ENCODE measurements at places on chromosomes 5 and 9.

GRCh38 chr9:137825324-137825989, 52.1 kb upstream of the CACNA1B start:
- no peak for DNase-seq

- no peak for DNase-seq
Observed at GRCh38 chr5:68730220-68730978, 363.4 kb upstream of the SLC30A5 start.

DNA sequence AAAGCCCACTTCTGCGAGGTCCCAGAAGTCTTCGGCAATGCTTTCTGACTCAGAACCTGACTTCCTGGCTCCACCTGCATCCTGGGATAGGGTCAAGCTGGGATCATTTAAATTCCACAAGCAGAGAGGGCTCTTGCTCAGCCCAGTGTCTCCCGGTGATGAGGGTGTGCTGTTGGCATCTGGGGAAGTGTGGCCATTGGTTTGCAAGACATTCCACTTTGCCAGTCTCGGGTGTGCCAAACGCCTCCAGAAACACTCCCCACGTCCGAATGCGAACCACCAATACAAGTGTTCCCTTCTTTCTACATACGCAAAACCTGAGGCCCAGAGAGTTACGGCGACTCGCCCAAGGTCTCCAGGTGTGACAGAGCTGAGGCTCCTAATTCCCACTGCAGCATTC, 43.1 kb upstream of the FCN2 start:
- no peak for DNase-seq

DNA sequence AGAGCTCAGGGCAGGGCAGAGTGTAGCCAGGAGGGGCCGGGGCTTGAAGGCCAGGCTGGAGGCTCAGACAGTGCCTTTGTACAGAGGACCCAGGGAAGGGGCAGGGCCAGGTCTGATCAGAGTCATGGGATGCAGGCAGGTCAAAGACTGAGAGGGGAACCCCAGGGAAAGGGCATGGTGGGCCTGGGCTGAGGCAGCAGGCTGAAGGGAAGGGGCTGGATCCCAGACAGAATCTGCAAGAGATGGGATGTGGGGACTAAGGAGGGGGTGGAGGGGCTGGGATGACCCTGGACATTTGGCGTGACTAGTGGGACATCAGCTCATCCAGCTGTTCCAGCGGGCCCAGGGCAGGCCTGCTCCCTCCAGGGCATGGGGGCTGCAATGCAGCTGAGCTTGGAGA, 15.5 kb upstream of the MRNIP start:
- no peak for DNase-seq

GRCh38 chr5:67153292-67153691, 43.3 kb downstream of the CD180 start:
- DNase-seq, result no peak

DNA sequence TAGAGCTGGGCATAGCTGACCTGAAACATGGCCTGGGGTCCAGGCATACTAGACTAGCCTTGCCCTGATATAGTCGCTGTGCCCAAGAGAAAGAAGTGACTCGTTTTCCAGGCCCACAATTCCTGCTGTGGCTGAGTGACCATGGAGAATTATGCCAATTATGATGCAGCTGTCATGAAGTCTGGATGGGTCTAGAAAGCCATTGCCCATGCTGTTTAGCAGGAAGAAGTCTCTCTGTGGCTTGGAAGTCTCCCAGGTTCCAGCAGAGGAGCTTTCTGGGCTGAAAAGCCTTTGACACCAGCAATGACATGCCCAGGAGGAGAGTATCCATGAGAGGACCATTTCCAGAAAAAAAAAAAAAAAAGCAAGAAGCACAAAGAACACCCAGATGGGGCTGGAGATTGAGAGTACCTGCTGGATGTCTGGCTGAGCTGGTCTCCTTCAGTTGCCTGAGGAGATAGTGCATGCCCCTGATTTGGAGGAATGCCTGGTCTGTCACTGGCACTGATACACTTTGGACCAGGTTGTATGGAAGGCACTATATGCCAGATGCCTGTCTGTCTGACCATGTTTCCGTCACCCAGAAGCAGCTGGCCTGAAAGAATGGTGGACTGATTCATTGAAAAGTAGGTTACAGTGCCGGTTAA, 128.0 kb upstream of the EPB41L4A start:
- DNase-seq, result no peak

GRCh38 chr5:177519463-177520235, 2.9 kb upstream of the DDX41 start:
- DNase-seq, result no peak

DNA sequence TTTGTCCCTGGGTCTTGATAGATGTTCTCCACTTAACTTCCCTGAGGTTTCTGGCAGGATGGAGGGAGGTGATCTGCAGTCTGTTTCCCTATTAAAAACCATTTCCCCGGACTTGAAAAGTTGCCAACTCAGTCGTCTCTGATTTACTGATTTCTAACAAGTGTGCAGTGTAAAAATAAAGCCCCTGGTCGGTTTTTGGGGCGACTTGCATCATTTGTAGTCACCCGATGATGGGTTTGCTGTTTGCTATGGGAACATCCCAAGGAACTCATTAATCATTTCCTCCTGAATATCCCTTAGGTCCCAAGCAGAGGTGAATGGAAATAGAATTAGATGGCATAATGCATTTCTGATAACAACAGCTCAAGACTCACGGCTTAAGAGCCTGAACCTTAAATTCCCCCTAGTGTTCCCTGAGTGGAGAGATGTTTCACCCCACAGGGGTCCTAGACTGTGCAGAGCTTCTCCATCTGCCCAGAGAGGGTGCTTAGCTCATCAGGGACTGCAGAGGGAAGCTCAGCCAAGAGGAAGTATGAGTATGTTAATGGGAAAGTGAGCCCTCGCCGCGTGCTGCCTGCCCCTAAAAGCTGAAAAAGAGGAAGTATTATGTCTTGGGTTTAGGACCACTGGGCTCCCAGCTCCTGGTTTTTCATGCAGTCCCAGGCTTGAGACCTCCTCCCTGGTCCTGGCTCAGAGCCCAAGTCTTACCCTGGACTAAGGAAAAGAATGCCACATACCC, 115.1 kb upstream of the DAP start:
- no peak for DNase-seq

GRCh38 chr5:150112201-150113046, 26.1 kb upstream of the CSF1R start:
- no peak for DNase-seq

DNA sequence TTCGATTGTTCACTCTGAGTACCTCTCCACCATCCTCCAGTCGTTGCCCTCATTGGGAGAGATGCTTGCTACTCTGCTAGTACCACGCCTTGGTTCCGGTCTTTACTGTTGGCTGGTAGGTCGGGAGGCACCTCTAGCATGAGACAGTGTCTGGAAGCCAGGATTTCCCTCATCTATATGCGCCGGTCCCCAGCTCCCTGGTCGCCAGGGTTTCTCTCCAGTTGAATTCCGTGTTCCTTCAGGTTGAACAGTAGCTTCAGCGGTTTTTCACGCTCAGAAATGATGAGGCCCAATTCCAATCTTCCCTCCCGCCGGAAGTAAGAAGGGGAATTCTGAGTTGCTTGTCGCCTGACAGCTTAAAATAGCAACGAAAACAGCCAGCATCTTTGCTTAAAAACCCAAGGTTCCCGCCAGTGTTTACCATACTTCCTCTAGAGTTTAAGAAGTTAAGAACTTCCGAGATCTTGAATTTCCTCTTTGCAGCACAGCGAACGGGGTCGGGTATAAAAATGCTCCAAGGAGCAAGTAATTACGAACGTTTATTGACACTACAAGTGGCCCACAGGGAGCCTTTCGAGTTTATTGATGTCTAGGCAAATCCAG, 1.3 kb upstream of the ST8SIA4 start:
- DNase-seq, result peak; percentile 57

- no peak for DNase-seq
Observed at GRCh38 chr5:102596113-102596512, 97.3 kb upstream of the SLCO6A1 start.

GRCh38 chr9:129285979-129286772, 108.1 kb upstream of the IER5L start:
- DNase-seq, result peak; percentile 23

GRCh38 chr5:31678180-31678579, 39.2 kb downstream of the PDZD2 start:
- DNase-seq, result no peak

- peak; percentile 45 for DNase-seq
Observed at GRCh38 chr9:76905791-76906646, at the start of gene PRUNE2. Gene PRUNE2 (minus strand): TSS chr9:76906114. CDS start chr9:76905963, 151 bp downstream.

DNA sequence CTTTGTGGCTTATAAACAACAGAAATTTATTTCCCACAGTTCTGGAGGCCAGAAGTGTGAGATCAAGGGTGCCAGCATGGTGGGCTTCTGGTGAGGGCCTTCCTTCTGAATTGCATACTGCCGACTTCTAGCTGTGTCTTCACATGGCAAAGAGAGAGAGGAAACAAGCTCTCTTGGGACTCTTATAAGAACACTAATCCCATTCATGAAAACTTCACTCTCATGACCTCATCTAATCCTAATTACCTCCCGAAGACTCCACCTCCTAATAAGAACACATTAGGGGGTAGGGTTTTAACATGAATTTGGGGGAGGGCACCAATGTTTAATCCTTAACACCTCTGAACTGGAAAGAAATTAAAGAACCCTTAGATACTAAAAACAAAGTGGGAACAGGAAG, 75.9 kb upstream of the MINAR2 start:
- no peak for DNase-seq

DNA sequence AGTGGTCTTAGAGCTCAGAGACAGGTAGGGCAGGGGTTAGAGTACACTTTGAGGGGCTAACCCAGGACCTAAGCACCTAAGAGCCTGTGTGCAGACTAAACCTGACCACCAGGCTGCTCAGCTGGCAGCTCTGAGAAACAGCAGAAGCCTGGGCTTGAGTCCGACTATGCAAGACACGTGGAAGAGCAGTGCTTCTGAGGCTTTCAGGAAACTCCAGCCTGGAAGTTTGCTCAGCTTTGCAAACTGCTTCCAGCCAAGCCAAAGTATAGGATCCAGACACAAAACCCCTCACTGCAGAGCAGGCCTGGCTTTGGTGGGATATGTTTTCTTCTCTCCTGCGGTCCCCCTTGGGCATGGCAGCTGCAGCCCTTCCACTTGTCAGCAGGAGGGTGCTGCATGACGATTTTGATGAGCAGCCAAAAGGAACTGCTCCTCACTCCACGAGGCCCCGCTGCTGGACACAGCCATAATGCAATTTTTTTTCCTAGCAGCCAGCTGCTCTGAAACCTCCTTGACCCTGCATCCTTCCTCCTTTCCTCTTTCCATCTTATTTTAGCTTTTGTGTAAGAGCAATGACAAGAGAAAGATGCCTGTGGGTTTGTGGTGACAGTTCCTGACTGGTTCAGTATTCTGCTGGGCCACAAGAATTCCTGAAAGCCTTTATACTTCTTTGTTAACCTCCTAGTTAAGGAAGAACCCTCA, 123.1 kb downstream of the LIFR start:
- no peak for DNase-seq

Data from activated naive CD8-positive, alpha-beta T cell treated with anti-CD3 and anti-CD28 coated beads, Interleukin-2, amount 10 ng/mL, durations not matched to agents 7 days and 5 days (primary cell).